HFF-Myc (cell line): ENCODE measurements at places on chromosomes 2 and 18.

DNA sequence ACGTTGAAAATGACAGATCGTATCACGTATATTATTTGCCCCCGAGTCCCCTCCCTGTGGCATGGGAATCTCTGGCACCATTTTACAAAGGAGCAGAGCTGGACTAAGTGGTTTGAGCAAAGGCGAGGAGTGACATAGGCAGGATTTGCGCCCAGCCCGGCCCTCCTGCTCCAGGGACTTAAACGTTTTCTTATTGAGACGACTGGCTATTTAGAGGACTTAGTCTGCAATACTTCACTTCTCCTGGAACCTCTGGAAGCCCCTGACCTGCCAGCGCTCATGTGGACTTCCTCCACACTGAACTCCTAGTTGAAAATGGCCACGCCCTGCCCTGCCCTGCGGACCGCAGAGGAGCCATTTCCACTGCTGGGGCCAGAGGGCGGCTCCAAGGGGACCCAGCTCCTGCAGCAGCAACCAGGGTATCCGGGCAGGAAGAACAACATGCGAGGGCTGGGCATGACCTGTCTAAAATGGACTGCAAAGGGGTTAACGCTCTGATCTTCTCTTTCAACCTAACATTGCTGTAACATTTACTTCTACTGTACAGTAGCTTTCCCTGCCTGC is 690.7 kb downstream of the LRP1B start:
- no peak for DNase-seq

GRCh38 chr2:65652066-65652465 is 219.7 kb upstream of the SPRED2 start:
- no peak for DNase-seq

DNA sequence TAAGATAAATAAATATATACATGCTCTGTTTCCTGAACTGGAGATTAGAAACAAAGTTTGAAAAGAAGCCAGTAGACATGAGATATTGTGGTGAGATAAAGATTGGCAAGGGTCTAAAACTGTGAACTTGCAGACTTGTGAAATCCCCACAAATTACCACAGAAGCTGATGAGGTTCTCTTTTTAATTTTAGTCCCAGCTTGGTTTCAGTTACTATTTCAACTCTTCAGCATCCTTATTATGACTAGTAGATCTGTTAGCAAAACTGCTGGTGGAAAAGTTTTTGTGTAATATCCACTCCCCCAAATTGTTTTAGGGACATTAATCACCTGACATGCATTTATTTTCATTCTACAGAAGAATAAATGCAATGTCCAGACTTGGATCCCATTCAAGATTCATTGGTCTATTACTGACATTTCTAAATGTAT is 20.8 kb downstream of the RASGRP3 start:
- DNase-seq = no peak

GRCh38 chr2:98515250-98515991 is 70.8 kb downstream of the INPP4A start:
- DNase-seq = no peak

- no peak for DNase-seq
Observed at GRCh38 chr2:133608291-133608690, 40.0 kb upstream of the NCKAP5 start.
